Mammary epithelial cell (primary cell): ENCODE measurements at places on chromosomes 3 and 15. TPM values are rescaled to one million over a fixed set of nuclear protein-coding genes. Genes with fewer than 3 reads are reported as not detected.

The SLC35G2 gene
- 6.0 TPM for total RNA-seq

The GABRG3 gene
- not detected for total RNA-seq

The INSYN1 gene
- 0.33 and 0.35 TPM in 2 replicates for total RNA-seq

The ROPN1 gene
- 0.33 TPM for total RNA-seq

The SUCLG2 gene
- 35.2 and 39.2 TPM in 2 replicates for total RNA-seq

The CHRNA5 gene
- 2.2 TPM for total RNA-seq

The ABI3BP gene
- 2.0 and 2.7 TPM in 2 replicates for total RNA-seq

The PRKCI gene
- 62.7 and 73.9 TPM in 2 replicates for total RNA-seq

The NRG4 gene
- 0.33 TPM for total RNA-seq

The CNBP gene
- 252 TPM for total RNA-seq

The UBA7 gene
- total RNA-seq: 5.2 and 9.1 TPM in 2 replicates

The HRG gene
- 0.52 TPM in 1 of 2 replicates, not detected in the other for total RNA-seq

The MKRN2OS gene
- total RNA-seq: 0.56 and 2.7 TPM in 2 replicates

The TBC1D23 gene
- total RNA-seq: 54.3 TPM

The RBP2 gene
- not detected in 2 replicates for total RNA-seq

The IQCF5 gene
- total RNA-seq: not detected

The HGD gene
- total RNA-seq: 0.50 TPM
